ENCODE measurements at places on chromosomes 12 and 14. TPM values are rescaled to one million over a fixed set of nuclear protein-coding genes. Genes with fewer than 3 reads are reported as not detected.

DNA sequence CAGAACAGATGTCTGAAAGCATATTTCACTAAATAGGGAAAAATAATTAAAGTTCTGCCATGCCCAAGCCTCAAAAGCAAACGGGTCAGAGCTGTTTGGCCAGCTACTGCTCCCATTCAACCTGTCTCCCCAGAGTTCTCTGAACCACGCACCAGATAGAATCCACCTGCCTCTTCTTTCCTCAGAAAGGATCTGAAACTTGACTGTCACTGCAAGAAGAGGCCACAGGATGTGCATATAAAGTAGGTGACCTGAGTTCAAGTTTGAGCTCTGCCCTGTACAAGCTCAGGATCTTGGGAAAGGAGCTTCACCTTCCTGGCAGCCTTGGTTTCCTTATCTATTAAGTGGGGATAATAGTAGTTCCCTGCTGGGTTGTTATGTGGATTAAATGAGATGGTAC is 91.8 kb downstream of the NUAK1 start:
- no peak for DNase-seq

- no peak for DNase-seq
Observed at GRCh38 chr12:2691345-2692071, 103.3 kb upstream of the FKBP4 start.

GRCh38 chr12:46233423-46233822 is 35.4 kb downstream of the SLC38A1 start:
- DNase-seq: no peak

DNA sequence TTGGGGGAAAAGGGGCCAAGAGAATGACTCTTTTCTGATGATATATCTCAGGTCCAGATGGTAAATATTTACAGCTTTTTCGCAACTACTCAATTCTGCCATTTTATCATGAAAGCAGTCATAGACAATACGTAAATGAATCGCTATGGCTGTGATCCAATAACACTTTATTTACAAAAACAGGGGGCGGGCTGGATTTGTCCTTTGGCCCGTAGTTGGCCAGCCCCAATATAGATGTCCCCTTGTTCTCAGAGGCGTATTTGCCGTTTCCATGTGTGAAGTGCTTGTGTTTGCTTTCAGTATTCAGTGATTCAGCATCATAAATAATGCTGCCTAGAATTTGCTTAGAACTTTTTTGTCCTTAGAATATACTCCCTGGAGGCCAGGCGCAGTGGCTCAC is 77.2 kb downstream of the CCDC92 start:
- DNase-seq: no peak

- no peak for DNase-seq
Observed at GRCh38 chr14:25069879-25070278, 19.9 kb upstream of the STXBP6 start.

Gene DBX2
- total RNA-seq: 0.40 TPM

DNA sequence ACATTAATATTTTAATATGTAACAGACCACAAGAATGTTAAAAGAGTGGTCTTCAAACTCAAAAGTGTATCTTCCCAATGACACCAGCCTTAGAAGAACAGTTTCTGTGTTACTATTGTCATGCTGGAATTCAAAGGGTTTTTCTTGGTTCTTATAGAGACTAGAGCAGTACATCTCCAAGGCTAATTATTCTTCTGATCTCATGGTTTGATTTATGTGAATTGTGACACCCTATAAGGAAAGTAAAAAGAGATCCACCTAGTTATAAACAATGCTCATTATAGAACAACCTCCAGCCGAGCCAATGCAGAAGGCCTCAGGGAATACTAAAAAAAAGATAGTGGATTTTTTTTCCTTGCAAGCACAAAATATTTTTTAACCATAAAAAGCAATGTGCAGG is 65.5 kb downstream of the PTPRO start:
- no peak for DNase-seq

DNA sequence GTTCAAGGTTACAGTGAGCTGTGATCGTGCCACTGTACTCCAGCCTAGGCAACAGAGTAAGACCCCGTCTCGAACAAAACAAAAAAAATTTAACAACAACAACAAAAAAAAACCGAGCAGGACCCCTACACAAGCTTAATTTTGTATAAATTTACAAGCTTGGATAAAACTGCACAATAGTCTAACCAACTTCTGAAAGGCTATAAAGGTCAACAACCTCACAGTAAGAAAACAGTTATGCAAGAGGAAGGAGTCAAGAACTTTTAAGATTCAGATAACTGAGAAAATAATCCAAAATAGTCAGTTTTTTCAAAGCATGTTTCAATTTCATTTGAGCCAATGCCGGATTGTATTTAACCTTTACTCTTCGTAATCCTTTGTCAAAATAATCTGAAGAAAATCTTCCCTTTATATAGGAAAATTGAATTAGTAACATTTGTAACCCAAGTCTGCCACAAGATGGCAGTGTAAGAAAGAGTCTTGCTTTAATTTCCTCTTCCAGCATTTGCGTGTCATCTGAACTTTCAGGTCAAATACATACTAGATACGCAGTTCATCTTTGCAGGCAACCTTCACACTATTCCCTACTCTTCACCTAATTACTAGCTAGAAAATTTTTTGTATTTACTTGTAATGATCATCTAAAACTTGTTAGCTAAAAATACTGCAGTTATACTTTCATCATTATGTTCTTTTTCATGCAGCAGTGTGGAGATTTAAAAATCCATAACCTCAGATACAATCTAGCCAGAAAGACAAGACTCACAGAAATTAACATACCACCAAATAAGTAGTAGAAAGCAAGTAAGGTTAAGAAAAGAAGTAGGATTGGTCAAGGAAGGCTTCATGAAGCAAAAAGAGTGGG is 5.8 kb downstream of the CCNB1IP1 start:
- no peak for DNase-seq

Gene RD3L
- not detected for total RNA-seq

DNA sequence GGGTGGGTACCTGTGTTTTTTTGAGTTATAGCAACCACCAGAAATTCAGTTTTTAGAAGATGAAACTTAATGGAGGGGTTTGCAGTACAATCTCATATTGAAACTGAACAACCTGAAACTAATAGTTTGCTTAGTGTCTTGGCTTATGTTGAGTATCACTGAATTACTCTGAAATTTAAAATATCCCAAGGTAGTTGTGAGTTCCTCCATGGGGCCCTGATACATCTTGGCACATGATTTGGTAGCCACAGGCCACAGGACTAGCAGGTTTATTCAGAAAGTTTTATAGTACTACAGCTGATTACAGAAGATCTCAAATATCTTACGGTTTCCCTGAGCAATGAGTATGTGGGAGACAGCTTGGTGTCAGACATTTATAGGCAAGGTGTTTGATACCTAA is 10.4 kb downstream of the PTGES3 start:
- DNase-seq: no peak

Gene ANG
- 33.0 TPM for total RNA-seq

- no peak for DNase-seq
Observed at GRCh38 chr14:70845601-70846000, 36.3 kb upstream of the MAP3K9 start.

Gene SCN8A
- total RNA-seq: 0.59 TPM

Gene CBLN3
- total RNA-seq: not detected

GRCh38 chr12:11840366-11840765 is 190.9 kb downstream of the ETV6 start:
- no peak for DNase-seq

Gene OR6C76
- total RNA-seq: not detected

DNA sequence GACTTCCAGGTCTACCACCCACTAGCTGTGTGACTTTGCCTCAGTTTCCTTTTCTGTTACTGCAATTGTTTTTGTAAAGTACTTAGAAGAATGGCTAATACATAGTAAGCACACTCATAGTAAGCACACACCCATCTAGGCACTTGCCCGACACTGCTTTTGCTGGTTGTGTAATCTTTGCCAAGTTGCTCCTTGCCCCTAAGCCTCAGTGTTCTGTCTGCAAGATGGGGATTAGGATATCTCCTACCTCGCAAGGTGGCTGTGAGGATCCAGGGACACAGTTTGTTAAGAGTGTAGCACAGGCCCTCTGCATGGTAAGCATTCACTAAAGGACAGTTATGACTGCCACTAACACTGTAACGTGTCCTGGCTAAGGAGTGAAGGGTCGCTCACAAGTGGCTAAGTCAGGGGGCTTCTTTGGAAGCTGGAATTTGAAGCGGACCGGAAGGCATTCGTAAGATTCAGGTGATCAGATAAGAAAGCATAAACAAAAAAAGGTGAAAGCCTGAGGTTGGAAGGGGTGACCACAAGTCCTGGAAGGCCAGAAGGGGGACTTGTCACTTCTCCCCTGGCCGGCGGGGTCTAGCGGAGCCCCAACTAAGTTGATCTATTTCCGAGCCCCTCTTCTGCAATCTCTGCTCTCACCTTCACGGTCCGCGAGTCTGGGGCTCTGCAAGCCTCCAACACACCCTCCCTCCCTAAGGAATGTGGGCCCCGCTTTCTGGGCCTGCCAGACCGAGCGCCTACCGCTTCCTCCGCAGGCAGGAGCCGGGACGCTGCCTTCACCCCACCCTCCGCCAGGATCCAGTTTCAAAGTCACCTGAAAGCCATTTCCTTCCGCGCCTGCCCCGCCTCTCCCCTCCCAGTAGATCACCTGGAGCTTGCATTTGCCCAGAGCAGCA is 1.5 kb upstream of the PLEKHG3 start:
- DNase-seq: peak; percentile 72

DNA sequence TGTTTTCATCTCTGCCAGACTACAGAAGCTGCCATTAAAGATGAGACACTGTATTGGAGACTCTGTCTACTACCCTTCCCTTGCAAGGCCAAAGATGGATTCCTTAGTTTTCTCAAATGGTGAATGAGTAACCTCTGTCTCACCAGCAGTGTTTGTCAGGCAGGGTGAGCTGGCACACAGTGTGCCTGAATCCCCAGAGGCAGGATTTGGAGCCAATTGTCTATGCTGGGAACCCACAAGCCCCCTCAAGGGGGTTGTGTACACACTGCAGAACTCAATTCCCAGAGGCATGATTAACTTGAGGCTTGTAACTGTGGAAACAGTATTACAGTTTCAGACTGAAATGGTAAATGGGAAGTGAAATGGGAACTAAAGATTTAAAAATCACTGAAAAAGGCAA is 136.8 kb upstream of the PTPRB start:
- DNase-seq: no peak

GRCh38 chr14:20750194-20750593 is 4.5 kb downstream of the EDDM3A start:
- DNase-seq: no peak

DNA sequence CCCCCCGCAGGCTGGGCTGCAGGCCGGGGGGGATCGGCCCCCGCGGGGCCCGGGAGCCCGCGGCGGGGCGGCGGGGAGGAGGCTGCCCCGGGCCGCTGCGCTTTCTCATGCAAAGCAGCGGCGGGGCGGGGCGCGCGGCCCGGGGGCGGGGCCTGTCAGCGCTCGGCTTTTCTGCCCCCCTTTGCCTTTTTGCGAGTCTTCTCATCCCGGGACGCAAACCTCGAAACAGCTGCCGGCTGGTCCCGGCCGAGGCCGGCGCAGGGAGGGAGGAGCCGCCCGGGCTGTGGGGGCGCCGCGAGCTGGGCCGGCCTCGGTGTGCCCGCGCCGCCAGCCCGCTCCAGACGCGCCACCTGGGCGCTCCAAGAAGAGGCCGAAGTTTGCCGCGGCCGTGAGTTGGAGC is at the start of gene FZD10:
TSS of gene FZD10 (plus strand) at position 198 of the 400 bp plus-strand sequence. CDS start 479 bp downstream, outside the sequence.
- DNase-seq: no peak

GRCh38 chr12:131024721-131025120 is 71.0 kb downstream of the ADGRD1 start:
- no peak for DNase-seq

DNA sequence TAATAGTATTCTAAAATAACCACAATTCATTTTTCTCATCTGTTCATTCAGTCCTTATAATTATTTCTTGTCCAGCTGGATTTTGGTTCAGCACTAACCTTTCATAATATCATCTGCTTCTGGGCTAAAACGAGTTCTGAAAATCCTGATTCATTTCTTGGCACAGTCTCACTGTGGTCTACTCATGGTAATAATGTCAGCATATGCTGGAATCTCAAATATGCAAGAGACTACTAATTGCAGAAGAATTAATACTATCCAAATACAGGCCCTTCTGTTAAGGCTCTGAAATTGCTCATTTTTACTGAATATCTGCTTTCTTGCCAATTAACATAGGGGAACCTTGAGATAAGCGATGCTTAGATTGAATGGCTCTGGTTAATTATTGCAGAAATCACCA is 597.1 kb downstream of the RPL10L start:
- DNase-seq: no peak

Gene FGF6
- not detected for total RNA-seq

Gene KRT6C
- 23.7 TPM for total RNA-seq

GRCh38 chr14:36820901-36821300 is 159.2 kb downstream of the PAX9 start:
- no peak for DNase-seq

- DNase-seq: peak; percentile 91
Observed at GRCh38 chr12:108803428-108804105, 53.8 kb downstream of the SSH1 start.

GRCh38 chr14:68362846-68363245 is 430.0 kb downstream of the ZFP36L1 start:
- no peak for DNase-seq

GRCh38 chr12:97182769-97183168 is 275.7 kb downstream of the NEDD1 start:
- DNase-seq: no peak

DNA sequence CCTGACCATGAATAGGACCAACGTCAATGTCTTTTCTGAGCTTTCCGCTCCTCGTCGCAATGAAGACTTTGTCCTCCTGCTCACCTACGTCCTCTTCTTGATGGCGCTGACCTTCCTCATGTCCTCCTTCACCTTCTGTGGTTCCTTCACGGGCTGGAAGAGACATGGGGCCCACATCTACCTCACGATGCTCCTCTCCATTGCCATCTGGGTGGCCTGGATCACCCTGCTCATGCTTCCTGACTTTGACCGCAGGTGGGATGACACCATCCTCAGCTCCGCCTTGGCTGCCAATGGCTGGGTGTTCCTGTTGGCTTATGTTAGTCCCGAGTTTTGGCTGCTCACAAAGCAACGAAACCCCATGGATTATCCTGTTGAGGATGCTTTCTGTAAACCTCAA is 17.3 kb downstream of the GPRC5A start:
- no peak for DNase-seq

- no peak for DNase-seq
Observed at GRCh38 chr12:131901431-131902331, 7.3 kb downstream of the ULK1 start.

- DNase-seq: no peak
Observed at GRCh38 chr14:90319173-90319572, 12.6 kb downstream of the NRDE2 start.

DNA sequence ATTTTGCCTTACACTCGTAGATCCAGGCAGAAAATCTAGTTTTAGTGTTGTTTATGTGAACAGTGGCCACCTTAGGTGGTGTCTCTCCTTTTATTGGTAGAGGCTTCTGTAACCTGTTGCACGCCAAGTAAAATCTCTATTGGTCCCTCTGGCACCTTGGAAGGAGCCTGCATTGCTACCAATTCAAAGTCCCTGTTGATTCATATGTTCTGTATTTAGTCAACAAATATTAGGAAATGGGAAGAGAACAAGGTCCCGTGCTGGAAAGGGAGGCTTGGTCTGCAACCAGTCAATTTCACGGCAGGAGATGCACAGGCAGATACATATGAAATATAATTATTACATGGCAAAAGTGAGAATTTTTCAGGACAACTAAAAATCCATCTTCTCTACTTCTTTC is 6.4 kb upstream of the GPHN start:
- no peak for DNase-seq
